ENCODE measurements at places on chromosomes 4 and X. TPM values are rescaled to one million over a fixed set of nuclear protein-coding genes. Genes with fewer than 3 reads are reported as not detected.

The ANXA3 gene
- polyA plus RNA-seq, result 0.39 TPM

The HUWE1 gene
- polyA plus RNA-seq, result 17.5 TPM

The FOXP3 gene
- polyA plus RNA-seq, result 0.09 TPM

The PNMA6F gene
- polyA plus RNA-seq, result not detected

The GLOD5 gene
- not detected for polyA plus RNA-seq

The UBE2A gene
- 65.2 TPM for polyA plus RNA-seq

The SCLT1 gene
- polyA plus RNA-seq, result 9.1 TPM

The EDNRA gene
- polyA plus RNA-seq, result not detected
